GM06990 (cell line): ENCODE measurements at places on chromosomes 4 and X.

DNA sequence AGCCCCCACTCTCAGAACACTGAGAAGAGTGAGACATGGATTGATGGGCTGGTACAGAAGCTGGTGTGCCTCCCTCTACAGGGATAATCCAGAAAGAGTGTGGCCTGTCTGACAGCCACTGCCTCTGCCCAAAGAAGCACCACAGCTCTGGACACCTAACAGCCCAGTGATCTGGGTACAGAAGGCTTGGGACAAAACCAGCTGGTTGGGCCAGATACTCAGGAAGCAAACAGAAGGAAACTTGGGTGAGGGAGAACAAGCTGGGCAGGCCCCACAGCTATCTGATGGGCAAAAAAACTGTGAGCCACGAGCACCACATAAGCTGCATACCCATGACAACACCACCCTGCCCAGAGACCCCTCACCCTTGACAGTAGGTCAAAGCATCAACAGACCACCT, 46.9 kb downstream of the TMPRSS11F start:
- no peak for DNase-seq

- DNase-seq: no peak
Measured at GRCh38 chr4:112944006-112944405, 105.4 kb upstream of the ANK2 start.

GRCh38 chr4:8857766-8858700, 13.6 kb downstream of the HMX1 start:
- no peak for DNase-seq

GRCh38 chr4:104631000-104631399, 136.3 kb upstream of the CXXC4 start:
- DNase-seq: no peak

GRCh38 chr4:57158762-57159161, 48.6 kb upstream of the IGFBP7 start:
- DNase-seq: no peak

GRCh38 chrX:3136161-3136961, 95.1 kb downstream of the ARSF start:
- no peak for DNase-seq

DNA sequence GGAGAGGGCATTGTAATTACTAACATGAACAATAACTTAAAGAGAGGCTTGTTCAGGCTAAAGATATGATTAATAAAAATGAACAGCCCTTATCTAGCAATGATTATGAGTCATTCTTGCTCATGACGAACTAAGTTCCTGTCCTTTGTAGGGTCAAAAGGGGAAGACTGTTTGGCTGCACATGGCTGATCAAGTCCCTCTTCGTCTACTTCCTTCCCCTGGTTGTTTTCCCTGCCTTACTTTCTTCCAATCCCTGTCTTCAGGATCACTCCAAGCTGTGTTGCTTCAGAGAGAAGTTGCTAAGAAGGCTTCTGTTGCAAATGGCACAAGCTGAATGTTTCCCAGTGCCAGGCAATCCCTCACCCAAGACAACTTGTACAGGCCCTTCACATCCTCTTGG, 115.0 kb upstream of the HS3ST1 start:
- DNase-seq: no peak

- DNase-seq: no peak
Measured at GRCh38 chrX:133989993-133990392, 4.6 kb upstream of the GPC3 start.

GRCh38 chr4:6320663-6321062, 51.0 kb downstream of the WFS1 start:
- no peak for DNase-seq

GRCh38 chrX:134246282-134246681, 9.3 kb downstream of the CCDC160 start:
- no peak for DNase-seq

DNA sequence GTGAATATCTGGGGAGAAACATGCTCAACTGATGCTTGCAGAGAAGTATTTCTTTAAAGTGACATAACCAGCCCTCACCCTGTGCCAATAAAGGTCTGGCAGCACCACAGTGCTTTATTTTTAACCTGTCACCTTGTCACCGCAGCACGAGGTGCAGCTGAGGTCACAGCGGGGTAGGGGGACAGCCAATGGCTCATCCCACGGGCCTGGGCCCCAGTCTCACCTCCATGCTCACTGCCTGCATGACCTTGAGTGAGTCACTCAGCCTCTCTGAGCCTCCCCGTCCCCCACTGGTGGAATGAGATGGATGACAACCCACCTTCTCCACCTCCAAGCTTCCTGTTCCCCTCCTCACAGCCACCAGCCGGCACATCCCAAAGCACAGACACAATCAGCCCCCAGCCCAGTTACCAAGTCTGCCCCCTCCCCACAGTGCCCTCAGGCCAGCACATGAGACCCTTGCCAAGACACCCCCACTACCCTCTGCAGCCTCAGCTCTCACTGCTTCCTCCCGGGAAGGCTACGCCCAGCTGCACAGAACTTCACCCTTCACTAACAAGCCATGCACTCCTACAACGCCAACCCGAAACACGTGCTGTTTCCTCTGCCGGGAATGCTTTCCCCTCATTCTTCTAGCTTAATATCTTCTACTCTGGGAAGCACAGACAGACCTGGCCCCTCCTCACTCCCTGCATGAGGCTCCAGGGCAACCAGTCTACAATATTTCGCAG, 24.9 kb upstream of the MAN2B2 start:
- no peak for DNase-seq

GRCh38 chr4:8345053-8345945, 75.7 kb downstream of the HTRA3 start:
- DNase-seq: no peak

DNA sequence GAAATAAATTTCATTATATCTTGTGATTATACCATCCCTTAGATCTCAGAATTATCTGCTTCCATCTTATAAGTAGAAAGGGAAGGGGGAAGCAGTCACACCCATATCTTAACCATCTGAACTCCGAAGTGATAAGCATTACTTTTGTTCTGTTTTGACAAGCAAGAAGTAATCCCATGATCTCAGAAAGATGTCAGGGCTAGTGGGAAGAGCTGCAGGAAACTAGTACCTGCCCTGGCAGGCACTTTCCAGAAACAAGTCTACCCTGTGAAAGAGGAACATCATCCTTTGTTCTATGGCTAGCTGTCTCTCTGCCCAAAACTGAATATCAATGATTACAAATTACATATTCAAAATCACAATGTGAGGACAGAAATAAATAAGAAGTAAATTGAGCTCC, 244.4 kb downstream of the SPOCK3 start:
- no peak for DNase-seq

GRCh38 chrX:44899946-44900345, 27.0 kb downstream of the KDM6A start:
- no peak for DNase-seq
